ENCODE measurements at places on chromosomes 4 and X.

GRCh38 chrX:143437439-143437838, 79.8 kb downstream of the SPANXN3 start:
- no peak for DNase-seq
- H3K4me3 ChIP-seq: no peak overlapping the region
- H3K36me3 ChIP-seq: no peaks in the 10 kb centered on the region
- H3K27ac ChIP-seq: no peak overlapping the region

DNA sequence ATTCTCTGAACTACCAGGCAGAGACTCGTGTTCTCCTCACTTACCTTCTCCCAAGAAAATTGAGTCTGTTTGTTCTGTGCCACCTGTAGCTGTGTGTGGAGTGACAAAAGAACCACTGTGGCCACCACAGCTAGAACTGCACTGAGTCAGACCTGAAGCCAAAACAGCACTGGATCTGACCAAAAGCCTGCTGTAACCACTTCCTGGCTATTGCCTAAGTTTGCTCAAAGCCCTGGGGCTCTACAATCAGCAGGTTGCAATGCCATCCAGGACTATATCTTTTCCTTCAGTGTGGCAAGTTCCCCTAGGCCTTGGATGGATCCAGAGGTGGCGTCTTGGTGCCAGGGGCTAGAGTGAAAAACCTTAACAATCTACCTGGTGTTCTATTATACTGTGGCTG, 449.1 kb downstream of the FAM133A start:
- H3K4me1 ChIP-seq: no peaks in the 10 kb centered on the region
- no peak for DNase-seq
- no peak overlapping the region for H3K27ac ChIP-seq
- H3K36me3 ChIP-seq: no peaks in the 10 kb centered on the region
- H3K4me3 ChIP-seq: no peak overlapping the region

DNA sequence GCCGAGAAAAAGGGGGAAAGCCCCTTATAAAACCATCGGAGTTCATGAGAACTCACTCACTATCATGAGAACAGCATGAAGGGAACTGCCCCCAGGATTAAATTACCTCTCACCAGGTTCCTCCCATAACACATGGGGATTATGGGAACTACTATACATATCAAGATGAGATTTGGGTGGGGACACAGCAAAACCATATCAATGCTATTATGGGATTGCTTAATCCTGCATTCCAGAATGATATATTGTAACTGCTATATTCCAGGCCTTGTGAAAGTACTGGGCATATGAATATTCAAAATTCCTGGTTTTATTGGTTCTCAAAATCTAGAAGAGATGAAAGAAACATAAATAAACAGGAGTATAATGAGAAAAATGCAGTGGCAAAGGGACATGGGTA, 29.3 kb downstream of the NPY1R start:
- H3K27me3 ChIP-seq: no peaks in the 10 kb centered on the region
- no peaks in the 10 kb centered on the region for H3K36me3 ChIP-seq
- no peaks in the 10 kb centered on the region for H3K4me1 ChIP-seq
- no peak for DNase-seq

- no peaks in the 10 kb centered on the region for H3K27me3 ChIP-seq
- no peak overlapping the region for H3K27ac ChIP-seq
Measured at GRCh38 chr4:4984186-4984585, 35.1 kb downstream of the CYTL1 start.

GRCh38 chrX:29940750-29941149, 274.6 kb upstream of the MAGEB2 start:
- no peak overlapping the region for H3K27ac ChIP-seq
- H3K27me3 ChIP-seq: no peaks in the 10 kb centered on the region
- no peak overlapping the region for H3K4me3 ChIP-seq
- DNase-seq: no peak
- H3K4me1 ChIP-seq: no peaks in the 10 kb centered on the region

GRCh38 chr4:6049985-6050384, 31.8 kb upstream of the C4orf50 start:
- no peak for DNase-seq
- H3K27ac ChIP-seq: no peak overlapping the region
- no peak overlapping the region for H3K4me3 ChIP-seq
- no peaks in the 10 kb centered on the region for H3K4me1 ChIP-seq

- H3K4me3 ChIP-seq: no peak overlapping the region
- H3K27ac ChIP-seq: no peak overlapping the region
- no peaks in the 10 kb centered on the region for H3K27me3 ChIP-seq
- H3K4me1 ChIP-seq: no peaks in the 10 kb centered on the region
- H3K36me3 ChIP-seq: no peaks in the 10 kb centered on the region
- DNase-seq: no peak
Measured at GRCh38 chr4:148704291-148704690, 262.1 kb upstream of the NR3C2 start.

DNA sequence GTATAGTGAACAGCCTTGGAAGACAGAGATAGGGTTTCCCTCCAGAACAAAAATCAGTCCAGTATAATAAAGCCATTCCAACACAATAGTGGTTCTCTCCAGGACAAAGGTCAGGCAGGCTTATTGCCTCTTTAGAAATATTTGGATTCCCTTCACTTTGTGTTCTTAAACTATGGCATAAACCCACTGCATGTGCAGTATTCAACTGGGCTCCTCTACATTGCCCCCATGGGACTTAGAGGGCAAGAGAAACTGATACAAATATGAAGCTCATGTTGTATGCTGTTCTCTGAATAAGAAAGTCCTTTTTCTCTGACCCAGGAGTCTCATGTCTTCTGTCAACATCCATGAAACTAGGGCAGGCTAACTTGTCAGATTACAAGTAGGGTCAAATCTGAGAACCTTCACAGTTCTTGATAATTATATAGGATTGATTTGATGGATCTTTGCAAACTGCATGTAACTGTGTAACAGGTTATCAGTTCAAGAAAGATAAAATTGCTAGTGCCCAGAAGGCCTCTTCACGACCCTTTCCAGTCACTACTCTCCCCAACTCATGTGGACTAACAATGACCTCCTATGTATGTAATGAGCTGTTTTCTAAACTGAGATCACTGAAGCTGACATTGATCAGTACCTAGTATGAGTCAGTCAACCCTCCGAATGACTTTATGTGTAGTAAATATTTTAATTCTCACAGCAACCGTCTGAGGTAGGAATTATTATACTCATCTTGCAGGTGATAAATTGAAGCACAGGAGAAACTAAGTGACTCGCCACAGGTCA, 31.9 kb upstream of the FAM9C start:
- H3K4me3 ChIP-seq: no peak overlapping the region
- no peak for DNase-seq
- H3K27me3 ChIP-seq: peaks cover 2% of the 10 kb centered on the region

- H3K4me1 ChIP-seq: no peaks in the 10 kb centered on the region
- no peak for DNase-seq
- no peak overlapping the region for H3K4me3 ChIP-seq
- H3K27ac ChIP-seq: no peak overlapping the region
Measured at GRCh38 chrX:54271664-54272063, 86.2 kb downstream of the WNK3 start.

- H3K27ac ChIP-seq: no peak overlapping the region
- DNase-seq: no peak
- H3K4me3 ChIP-seq: no peak overlapping the region
- no peaks in the 10 kb centered on the region for H3K4me1 ChIP-seq
Measured at GRCh38 chrX:132227383-132228112, 8.3 kb upstream of the RAP2C start.

DNA sequence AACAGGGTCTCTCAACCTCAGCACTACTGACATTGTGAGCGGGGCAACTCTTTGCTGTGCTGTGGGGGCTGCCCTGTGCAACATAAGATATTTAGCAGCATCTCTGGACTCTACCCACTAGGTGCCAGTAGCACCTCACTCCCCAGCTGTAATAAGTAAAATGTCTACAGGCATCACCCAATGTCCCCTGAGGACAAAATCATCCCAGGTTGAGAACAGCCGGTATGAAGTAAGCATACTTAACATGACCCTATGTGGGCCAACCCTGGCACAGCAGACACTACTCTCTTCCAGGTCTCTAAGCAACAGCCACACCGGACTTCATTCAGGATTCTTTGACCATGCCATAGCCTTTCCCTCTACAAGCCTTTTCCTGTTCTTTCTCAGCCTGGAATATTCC, 10.5 kb upstream of the MGST2 start:
- no peak overlapping the region for H3K4me3 ChIP-seq
- H3K27me3 ChIP-seq: no peaks in the 10 kb centered on the region
- no peak for DNase-seq
- no peaks in the 10 kb centered on the region for H3K36me3 ChIP-seq

GRCh38 chr4:76275486-76276124, 24.1 kb downstream of the FAM47E start:
- H3K27ac ChIP-seq: no peak overlapping the region
- H3K27me3 ChIP-seq: no peaks in the 10 kb centered on the region
- H3K36me3 ChIP-seq: no peaks in the 10 kb centered on the region
- H3K4me3 ChIP-seq: no peak overlapping the region
- no peak for DNase-seq

DNA sequence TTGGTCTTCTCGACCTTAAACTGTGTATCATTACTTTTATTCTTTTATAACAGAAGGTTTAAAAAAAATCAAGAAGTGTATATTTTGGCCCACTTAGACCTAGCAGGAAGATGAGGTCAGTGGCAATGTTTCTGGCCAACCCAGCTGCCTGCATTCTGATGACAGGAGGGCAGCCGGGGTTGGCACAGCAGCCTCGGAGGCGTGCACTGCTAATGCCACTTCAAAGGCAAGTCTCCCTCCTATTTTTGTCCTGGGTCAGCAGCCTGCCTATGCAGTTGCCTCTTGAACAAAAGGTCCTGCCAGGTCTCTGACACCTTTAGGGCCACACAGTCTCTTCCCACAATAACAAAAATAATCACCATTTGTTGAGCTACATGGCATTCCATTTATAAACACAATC, 89.4 kb upstream of the MYOZ2 start:
- H3K36me3 ChIP-seq: no peaks in the 10 kb centered on the region
- no peak overlapping the region for H3K4me3 ChIP-seq
- no peaks in the 10 kb centered on the region for H3K27me3 ChIP-seq
- no peak overlapping the region for H3K27ac ChIP-seq

DNA sequence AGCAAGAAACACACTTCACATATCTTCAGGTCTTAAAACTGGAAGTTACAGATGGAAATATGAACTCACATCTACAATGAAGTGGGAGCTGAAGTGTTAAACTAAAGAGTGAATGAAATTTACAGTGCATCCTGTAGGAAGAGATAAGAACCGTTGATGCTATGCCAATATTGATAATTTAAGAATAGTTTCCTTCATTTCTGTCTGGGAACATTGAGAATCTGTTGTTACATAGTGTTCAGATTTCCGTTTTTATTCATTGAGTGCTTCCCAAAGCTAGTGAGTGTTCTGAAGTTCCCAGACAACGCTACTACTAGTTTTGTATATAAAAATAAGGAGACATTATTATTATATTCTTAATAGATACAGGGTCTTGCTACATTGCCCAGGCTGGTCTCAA, 52.3 kb downstream of the UBE2K start:
- peaks cover 22% of the 10 kb centered on the region for H3K36me3 ChIP-seq
- no peaks in the 10 kb centered on the region for H3K27me3 ChIP-seq
- no peak overlapping the region for H3K27ac ChIP-seq
- no peaks in the 10 kb centered on the region for H3K4me1 ChIP-seq
- H3K4me3 ChIP-seq: no peak overlapping the region

GRCh38 chr4:54093324-54094240, 6.4 kb upstream of the GSX2 start:
- H3K27ac ChIP-seq: no peak overlapping the region
- H3K4me3 ChIP-seq: no peak overlapping the region
- DNase-seq: no peak
- H3K4me1 ChIP-seq: peaks cover 10% of the 10 kb centered on the region

GRCh38 chr4:178306565-178306964, 864.3 kb upstream of the AGA start:
- no peaks in the 10 kb centered on the region for H3K4me1 ChIP-seq
- H3K27me3 ChIP-seq: no peaks in the 10 kb centered on the region
- no peak overlapping the region for H3K4me3 ChIP-seq
- no peaks in the 10 kb centered on the region for H3K36me3 ChIP-seq

- no peaks in the 10 kb centered on the region for H3K4me1 ChIP-seq
- DNase-seq: no peak
- no peaks in the 10 kb centered on the region for H3K27me3 ChIP-seq
- H3K4me3 ChIP-seq: no peak overlapping the region
- no peaks in the 10 kb centered on the region for H3K36me3 ChIP-seq
- H3K27ac ChIP-seq: no peak overlapping the region
Measured at GRCh38 chrX:57227691-57228090, 58.8 kb upstream of the FAAH2 start.

DNA sequence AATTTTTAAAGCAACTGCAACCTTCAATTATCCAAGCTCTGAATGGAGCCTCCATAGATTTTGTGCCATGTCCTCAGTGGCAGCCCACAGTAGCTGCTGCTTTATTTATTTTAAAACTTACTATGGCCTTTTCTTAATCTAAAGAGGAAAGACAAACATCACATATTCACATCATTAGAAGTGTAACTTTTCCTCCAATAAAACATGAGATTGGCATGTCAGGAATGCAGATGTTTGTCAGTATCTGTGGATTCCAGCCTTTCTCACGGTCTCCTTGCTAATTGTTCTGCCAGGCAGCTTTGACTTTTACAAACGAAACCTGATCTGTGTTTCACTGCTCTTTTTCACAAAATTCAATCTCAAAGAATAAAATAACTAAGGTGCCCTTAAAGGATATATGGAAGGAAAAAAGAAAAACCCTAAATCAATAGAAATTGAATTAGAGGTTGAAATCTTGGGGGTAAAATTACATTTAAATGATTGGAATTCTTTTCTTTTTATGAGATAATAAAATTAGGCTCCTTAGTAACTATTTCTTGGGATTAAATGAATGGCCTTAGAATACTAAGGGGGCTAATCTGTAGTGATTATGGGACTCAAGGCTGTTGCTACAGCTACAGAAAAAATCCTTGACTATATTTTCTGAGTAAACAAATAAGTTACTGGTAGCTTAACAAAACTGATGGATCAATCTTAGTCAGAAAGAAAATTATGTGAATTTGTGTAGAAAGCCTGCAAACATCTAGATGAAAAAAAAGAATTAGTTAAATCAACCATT, 151.3 kb downstream of the RTL9 start:
- H3K36me3 ChIP-seq: no peaks in the 10 kb centered on the region
- no peak overlapping the region for H3K27ac ChIP-seq
